ENCODE measurements at places on chromosomes 3 and 15. TPM values are rescaled to one million over a fixed set of nuclear protein-coding genes. Genes with fewer than 3 reads are reported as not detected.

DNA sequence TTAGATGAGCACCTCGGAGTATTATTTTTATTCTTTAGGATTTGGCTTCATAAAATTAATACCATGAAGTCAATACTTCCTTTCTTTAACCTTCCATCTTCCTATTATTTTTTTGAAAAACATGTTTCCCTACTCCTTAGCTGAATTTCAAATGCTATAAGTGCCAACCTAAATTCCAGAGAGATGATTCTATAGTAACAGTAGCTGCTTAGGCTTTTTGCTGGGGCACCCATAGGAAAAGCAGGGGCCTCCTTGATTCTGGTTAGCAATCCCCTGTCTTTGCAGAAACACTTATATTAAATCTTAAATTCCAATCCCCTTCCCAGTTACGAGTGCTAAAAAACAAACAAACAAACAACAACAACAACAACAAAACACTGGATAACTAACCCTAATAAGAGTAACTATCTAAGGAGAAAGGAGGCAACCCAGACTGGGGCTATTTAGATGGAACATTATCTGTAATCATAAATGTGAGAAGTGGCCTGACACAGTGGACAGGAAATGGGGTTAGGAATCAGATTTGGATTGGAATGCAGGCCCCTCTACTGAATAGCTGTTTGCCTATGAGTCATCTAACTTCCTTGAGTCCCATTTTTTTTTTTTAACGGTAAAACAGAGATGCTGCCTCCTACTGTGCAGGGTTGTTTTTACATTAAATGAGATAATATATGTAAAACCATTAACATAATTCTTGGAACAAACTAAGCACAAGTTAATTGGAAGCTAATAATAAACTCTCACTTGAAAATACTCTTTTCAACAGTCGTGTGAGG, 148.1 kb downstream of the WDR72 start:
- DNase-seq: no peak

GRCh38 chr15:68401496-68402431, 30.2 kb downstream of the ITGA11 start:
- no peak for DNase-seq

DNA sequence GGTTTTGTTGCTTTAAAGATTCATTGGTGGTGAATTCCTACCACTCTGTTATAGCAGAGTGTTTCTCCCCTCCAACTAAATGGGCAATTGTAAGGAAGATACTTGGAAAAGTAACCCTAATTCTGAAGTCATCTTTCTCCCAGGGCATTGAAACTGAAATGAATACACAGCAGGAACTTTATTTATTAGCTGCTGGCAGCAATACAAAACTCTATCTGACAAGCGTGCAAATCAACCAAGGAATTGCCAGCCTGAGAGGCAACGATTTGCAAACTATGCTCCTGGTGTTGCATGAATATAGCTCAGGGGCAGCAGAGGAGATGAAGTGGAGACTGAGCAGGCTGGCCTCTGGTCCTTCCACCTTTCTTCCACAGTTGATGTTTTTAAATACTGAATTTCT, 48.9 kb downstream of the CD200R1 start:
- DNase-seq: peak; percentile 38

GRCh38 chr15:27623560-27624305, 475.4 kb downstream of the OCA2 start:
- no peak for DNase-seq

GRCh38 chr3:69494185-69494584, 108.3 kb upstream of the FRMD4B start:
- no peak for DNase-seq

The CNTN4 gene
- total RNA-seq: 88.0 TPM

DNA sequence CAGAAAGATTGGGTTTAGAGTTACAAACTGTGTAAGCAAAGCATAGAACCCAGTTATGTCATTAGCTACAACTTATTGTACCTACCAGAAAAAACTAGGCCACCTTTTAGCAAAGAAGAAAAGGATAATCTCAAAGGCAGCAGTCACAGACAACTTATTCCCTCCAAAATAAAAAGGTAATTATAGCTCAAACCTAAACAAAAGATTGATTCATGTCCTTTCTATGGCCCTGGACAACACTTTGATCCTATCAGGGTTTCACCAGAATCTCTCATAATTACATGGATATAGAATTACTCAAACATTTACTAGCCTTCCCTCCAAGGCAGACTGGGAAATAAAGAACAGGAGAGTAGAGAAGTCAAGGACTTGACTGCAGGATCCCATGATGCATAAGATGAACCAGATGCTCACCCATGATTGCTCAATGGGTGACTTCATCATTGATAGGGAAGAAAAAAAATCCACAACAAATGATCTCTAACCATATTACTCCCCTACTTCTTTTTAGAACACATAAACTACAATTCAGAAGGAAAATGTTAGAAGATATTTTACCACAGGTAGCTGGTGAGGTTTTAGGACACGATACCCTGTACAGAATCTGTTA, 17.4 kb downstream of the DET1 start:
- DNase-seq: no peak

The NOX5 gene
- 0.20 TPM for total RNA-seq

- no peak for DNase-seq
Observed at GRCh38 chr15:90078965-90079364, 23.3 kb downstream of the IDH2 start.

- no peak for DNase-seq
Observed at GRCh38 chr15:89575656-89576416, 567 bp downstream of the TICRR start.

The GP5 gene
- 0.33 TPM for total RNA-seq

The CCR5 gene
- total RNA-seq: 0.79 TPM

- no peak for DNase-seq
Observed at GRCh38 chr15:95095250-95095649, 863.9 kb downstream of the MCTP2 start.

GRCh38 chr15:99202176-99202552, 47.2 kb downstream of the TTC23 start:
- no peak for DNase-seq

The GOLGA8N gene
- 10.5 TPM for total RNA-seq

The ECE2 gene
- 3.6 TPM for total RNA-seq

The TPRG1 gene
- 5.1 TPM for total RNA-seq

- DNase-seq: no peak
Observed at GRCh38 chr3:31754575-31755278, 222.0 kb downstream of the STT3B start.

GRCh38 chr15:35410775-35411174, 135.2 kb downstream of the DPH6 start:
- DNase-seq: no peak

DNA sequence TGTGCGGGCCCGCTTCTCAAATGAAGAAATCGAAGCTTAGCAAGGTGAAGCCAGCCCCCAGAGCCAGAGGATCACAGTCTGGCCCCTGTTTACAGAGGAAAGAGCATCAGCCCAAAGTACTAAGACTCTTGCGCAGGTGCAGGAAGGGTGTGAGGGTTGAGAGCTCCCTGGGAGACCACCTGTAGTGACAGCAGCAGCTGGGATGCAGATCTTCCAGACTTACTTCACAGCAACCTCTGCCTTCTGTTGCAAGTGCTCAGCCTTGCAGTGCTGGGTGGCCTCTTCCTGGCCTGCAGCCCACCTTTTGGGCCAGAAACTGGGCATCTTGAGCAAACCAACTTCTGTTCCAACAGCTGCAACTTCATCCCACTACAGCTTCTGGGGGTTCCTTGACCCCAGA, 19.7 kb downstream of the SPATA12 start:
- DNase-seq: no peak

DNA sequence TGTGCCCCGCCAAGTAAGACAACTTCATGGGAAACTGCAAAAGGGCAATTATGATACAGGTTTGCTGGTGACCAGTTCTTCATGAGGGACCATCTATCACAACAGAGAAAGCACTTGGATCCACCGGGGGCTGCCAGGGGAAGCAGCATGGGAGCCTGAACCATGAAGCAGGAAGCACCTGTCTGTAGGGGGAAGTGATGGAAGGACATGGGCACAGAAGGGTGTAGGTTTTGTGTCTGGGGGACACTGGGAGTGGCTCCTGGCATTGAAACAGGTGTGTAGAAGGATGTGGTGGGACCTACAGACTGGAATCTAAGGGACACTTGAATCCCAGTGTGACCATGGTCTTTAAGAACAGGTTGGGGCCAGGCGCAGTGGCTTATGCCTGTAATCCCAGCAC, 22.6 kb downstream of the MKRN2 start:
- no peak for DNase-seq

Measured in spinal cord (tissue), 10 donors.